GM03348 (cell line): ENCODE measurements at places on chromosomes 4 and X.
A peak's percentile ranks its signal among the peaks of the same experiment; 100 is the strongest.

DNA sequence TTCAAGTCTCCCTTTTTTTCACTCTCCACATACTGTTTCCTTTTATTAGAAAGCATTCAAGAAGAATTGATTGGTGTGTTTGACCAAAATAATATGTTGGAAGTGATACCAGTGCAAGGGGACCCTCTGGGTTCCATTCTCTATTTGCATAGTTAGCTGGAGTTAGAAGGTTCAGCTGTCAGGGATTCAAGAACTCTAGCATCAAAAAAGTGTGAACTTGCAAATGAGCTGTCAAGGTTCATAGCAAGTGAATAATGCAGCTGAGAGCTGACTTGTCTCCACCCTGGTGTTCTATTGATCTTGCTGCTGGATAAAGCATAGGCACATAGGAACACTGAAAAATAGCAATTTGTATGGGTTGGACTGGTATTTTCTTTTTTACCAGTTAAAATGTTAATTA is 73.2 kb downstream of the SORBS2 start:
- no peak for DNase-seq

DNA sequence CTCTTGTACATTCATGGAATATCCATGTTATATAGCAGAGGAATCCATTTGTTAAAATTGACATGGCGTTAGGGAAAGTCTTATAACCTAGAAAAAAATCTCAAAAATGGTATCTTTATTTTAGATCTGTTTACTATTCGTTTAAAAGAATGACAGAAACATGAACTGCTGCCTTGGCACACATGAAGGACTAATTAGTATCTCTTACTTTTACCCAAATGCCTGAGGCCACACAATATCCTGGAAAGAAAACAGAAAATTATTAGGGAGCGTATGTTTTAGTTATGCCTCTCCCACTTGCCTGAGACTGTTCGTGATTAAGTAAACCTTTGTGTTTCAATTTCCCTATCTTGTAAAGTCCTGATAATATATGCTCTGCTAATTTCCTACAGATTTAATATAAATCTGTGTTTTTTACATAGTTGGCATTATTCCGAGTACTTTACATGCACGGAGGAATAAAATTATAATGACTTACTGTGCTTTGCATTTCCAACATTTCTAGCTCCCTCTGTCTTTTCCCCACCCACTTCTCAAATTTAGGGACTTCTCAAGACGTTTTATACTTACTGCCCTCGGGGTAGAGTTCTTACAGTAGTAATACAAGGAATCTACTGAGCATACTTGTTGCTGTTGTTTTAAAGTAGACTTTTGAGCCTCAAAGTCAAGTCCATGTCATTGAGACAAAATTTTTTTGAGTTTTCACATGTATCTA is 147.3 kb downstream of the VEGFC start:
- no peak for DNase-seq

DNA sequence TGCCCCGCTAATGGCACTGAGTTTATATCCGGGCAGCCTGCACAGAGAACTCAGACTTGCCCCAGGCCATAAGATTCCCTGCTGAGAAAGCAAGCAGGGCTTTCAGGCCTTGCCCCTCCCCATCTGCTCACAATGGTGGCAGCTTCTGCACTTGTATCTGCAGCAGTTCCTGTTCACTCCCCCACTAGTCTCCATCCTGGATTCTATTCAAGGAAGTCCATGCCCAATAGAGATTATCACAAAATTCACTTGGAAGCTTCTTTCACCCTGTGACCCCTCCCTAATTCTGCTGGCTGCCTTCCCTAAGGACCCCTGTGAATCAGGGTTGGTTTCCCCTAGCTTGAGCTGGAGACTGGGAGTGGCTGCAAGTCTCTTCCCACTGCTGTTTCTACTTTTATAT is 34.5 kb upstream of the UCP1 start:
- DNase-seq = no peak

- no peak for DNase-seq
These were observed 83.7 kb downstream of the DHRSX start for GRCh38 chrX:2416851-2417604.

- DNase-seq = no peak
These were observed 47.4 kb downstream of the PRDM5 start for GRCh38 chr4:120874792-120875774.

GRCh38 chr4:36209941-36210649 is 34.2 kb downstream of the ARAP2 start:
- DNase-seq = no peak

DNA sequence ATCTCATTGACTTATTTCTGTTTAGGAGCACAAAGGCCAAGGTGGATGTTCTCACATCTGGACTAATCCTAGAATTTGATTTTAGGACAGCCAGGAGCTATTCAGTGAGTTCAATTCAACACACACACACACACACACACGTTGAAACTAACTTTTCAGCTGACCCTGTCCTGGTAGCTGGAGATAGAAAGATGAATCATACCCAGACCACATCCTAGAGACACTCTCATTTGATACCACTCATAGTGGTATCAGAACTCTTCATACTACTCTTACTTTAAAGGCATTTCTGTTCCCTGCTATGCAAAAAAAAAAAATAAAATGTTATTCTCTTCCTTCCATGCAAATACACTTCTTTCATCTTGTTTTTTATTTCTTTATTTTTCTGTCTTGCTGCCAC is 36.7 kb downstream of the KLF8 start:
- no peak for DNase-seq

DNA sequence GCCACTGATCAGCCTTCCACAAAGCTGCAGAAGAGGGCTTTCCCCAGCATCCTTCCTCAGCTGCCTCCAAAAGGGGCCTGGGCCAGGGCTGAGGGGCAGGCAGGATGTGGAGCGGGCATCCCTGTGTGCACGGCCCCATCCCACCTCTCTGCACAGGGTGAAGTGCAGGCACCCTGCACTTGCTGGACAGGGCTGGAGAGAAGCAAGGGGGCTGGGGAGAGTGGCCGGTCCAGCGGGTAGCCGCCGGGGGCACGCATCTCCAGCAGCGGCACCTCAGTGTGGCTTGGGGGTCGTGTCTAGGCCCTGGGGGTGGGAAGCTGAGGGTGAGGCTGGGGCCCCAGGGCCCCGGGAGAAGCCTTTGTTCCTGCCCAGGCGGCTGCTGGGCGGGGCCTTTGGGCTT is 3.0 kb downstream of the AVPR2 start:
- no peak for DNase-seq

DNA sequence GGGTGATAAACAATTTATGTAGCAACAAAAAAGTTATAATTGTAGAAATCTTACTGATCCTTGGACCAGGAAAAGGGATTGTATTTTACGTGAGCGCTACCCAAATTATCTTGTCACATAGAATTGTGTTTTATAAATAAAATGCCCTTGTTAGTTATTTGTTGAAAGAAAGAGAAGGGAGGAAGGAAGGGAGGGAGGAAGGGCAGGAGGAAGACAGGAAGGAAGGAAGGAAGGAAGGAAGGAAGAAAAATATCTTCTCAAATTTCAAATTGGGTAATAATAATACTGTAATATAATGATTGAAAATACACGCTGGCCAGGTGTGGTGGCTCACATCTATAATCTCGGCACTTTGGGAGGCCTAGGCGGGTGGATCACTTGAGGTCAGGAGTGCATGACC is 206.2 kb upstream of the TLL1 start:
- no peak for DNase-seq

GRCh38 chrX:27968878-27969277 is 12.4 kb downstream of the DCAF8L1 start:
- DNase-seq = no peak

DNA sequence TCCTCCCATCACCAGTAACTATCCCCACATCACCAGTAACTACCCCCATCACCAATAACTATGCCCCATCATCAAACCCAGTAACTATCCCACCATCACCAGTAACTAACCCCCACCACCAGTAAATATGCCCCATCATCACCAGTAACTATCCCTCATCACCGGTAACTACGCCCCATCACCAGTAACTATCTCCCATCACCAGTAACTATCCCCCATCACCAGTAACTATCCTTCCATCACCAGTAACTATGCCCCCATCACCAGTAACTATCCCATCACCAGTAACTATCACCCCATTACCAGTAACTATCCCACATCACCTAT is 2.9 kb downstream of the ASMTL start:
- DNase-seq = no peak

- peak; percentile 51 for DNase-seq
These were observed 74.6 kb upstream of the NEIL3 start for GRCh38 chr4:177235026-177235425.

DNA sequence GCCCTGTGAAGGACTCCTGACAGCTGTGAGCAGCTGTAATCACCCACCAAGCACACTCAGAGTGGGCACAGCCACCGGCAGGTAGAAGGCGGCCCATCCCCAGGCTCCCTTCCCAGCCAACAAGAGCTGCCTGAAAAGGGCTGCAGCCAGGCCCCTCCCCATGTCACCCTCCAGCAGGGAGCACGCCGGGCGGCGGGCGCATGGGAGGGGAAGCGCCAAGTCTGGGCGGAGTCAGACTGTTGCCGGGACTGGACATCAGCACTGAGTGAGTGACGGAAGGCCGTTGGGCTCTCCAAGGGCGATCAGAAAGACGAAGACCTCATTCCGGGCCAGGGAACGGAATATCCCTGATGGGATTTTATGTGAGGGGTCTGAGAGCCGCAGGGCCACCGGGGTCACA is 82.1 kb downstream of the PPP2R2C start:
- no peak for DNase-seq

- no peak for DNase-seq
These were observed 1042.9 kb downstream of the ARAP2 start for GRCh38 chr4:35201403-35201802.

DNA sequence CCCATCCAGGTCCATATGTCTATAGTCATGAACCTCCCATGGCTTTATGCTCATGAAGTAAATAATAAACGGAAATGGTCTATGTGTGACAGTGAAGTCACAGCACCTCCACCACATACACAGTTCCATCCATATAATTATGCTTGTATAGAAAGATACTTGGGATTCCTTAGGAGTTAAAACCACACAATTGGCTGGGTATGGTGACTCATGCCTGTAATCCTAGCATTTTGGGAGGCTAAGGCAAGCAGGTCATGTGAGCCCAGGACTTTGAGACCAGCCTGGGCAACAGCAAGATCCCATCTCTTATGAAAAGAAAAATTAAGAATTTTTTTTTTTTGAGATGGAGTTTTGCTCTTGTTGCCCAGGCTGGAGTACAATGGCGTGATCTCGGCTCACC is 55.6 kb upstream of the RBM47 start:
- DNase-seq = no peak

- DNase-seq = no peak
These were observed 110.7 kb downstream of the CCSER1 start for GRCh38 chr4:90237751-90238530.

- DNase-seq = no peak
These were observed 379.1 kb upstream of the TEX13C start for GRCh38 chrX:124940531-124940930.

GRCh38 chr4:55549888-55550287 is 3.2 kb upstream of the CLOCK start:
- DNase-seq = peak; percentile 44

GRCh38 chr4:147492761-147493160 is 11.9 kb downstream of the EDNRA start:
- no peak for DNase-seq

DNA sequence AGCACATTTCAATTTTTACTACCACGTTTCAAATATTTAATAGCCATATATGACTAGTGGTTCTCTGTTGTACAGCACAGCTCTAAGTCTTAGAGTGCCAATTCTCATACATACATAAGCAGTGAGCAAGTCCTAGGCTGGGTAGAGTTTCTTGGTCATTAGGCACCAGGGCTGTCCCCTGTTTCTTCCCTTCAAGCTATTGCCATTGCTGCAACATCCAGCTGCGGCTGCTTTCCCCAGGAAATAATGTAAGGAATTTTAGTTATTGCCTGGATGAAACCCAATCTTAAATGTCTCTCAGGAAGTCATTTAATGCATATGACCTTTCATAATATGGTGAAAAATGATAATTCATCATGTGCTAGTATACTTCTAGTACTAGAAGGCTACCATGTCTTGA is 74.1 kb upstream of the PPP3CA start:
- DNase-seq = no peak

DNA sequence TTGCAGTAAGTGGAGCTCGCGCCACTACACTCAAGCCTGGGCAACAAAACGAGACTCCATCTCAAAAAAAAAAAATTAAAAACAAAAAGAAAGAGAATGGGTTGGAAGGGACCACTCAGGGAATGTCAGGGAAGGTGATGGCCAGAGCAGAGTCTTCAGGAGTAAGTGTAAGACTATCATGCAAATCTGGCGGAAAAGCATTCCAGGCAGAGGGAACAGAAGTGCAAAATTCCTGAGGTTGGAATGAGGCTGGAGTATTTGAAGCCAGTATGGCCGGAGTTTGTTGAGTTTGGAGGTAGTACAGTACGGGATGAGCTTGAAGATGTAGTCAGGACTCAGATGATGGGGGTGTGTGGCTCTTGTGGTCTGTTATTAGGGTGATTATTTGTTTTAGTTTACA is 7.4 kb downstream of the GALNT7 start:
- DNase-seq = no peak

DNA sequence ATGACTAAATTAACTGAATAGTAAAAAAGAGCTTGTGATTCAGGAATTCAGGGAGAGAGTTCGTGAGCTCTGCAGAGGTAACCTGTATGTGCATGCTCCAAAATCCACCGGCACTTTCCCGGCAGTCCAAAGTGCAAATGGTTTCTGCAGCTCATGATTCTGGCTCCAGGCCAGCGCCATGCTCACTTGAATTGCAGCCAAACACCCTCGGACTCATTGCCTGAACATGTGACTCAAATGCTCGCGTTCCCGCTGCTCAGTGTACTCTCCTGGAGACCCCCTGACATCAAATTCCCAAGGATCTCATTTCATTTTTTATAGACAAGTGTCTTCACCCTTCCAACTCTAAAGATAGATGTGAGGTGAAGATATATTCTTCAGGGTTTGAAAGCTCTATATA is 44.1 kb upstream of the SH3RF1 start:
- DNase-seq = no peak

GRCh38 chr4:72977936-72978485 is 91.5 kb downstream of the COX18 start:
- DNase-seq = no peak

- DNase-seq = no peak
These were observed 55.9 kb upstream of the BMP2K start for GRCh38 chr4:78720204-78720603.

DNA sequence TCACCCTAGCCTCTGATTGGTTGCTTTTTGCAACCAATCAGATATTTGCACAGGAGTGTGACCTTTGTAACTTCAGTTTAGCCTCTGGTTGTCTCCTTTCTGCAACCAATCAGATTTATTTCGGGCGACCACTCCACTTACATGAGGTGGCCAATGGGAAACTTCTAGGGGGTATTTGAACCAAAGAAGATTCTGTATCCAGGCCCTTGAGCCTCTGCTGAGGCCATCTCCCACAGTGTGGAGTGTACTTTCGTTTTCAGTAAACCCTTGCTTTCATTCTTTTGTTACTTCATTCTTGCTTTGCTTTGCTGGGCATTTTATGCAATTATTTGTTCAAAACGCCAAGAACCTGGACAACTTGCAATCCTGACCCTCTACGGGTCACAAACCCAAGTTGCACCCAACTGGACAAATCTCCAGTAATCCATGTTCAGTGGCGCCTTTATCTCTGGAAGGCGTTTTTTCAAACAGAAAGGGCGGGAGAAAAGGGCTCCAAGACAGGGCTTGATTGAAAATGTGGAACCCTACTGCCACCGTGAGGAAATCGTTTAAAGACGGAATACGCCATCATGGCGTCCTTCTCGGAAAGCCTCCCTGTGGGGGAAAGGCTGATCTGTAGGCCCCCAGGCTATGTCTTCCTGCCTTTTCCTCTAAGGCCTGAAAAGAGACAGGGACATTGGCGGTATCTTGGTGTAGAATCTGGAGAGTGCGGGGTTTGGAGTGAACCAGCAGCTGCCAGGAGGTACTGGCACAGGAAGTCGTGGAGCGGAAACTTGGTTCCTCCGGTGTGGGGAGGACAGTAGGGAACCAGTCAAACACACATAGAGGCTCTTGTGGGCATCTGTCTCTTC is 184.6 kb downstream of the OR13H1 start:
- no peak for DNase-seq
